ENCODE measurements at places on chromosomes 1 and 21.

GRCh38 chr1:25537153-25537831 lies 6.1 kb upstream of the LDLRAP1 start:
- DNase-seq, result no peak

- no peak for DNase-seq
These were observed 17.6 kb downstream of the RNU5D-1 start for GRCh38 chr1:44713321-44713781.

- no peak for DNase-seq
These were observed 115.9 kb downstream of the RHOU start for GRCh38 chr1:228851193-228851592.

GRCh38 chr1:183903101-183903500 lies 98.2 kb downstream of the RGL1 start:
- no peak for DNase-seq
